ENCODE measurements at places on chromosomes 3 and 15.

DNA sequence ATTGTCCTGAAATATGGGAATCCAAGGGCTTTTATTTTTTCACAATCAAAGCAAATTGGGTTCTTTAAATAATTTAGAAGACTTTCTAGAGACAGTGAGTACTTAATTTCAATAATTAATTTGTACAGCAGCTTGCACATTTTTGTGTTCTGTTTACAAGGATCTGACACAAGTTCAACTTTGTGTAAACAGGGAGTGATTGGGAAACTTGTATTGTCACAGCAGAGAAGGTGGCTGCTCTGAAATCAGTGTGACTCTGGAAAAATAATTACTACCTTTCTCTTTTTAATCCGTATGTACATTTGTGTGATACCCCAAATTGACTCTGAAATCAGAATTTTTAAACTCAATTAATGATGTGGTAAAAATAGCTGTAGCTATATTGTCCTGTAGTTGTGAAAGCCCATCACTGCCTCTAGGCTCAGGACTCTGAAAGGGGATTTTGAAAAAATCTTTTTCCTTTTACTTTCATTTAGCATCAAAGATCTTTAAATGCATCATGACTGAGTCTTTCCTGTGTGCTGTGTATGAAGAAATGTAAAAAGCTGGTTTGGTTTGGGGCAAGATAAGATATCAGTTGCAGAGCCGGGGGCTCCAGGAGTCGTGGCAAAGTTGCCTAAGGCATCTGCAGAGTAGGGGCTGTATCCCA, 45.1 kb downstream of the MFSD1 start:
- DNase-seq: peak; percentile 53

- DNase-seq: no peak
These were observed 14.7 kb downstream of the PGBD4 start for GRCh38 chr15:34116620-34117019.

GRCh38 chr15:67127331-67127664, 61.9 kb downstream of the SMAD3 start:
- no peak for DNase-seq

GRCh38 chr3:79233431-79234060, 534.3 kb downstream of the ROBO1 start:
- no peak for DNase-seq

DNA sequence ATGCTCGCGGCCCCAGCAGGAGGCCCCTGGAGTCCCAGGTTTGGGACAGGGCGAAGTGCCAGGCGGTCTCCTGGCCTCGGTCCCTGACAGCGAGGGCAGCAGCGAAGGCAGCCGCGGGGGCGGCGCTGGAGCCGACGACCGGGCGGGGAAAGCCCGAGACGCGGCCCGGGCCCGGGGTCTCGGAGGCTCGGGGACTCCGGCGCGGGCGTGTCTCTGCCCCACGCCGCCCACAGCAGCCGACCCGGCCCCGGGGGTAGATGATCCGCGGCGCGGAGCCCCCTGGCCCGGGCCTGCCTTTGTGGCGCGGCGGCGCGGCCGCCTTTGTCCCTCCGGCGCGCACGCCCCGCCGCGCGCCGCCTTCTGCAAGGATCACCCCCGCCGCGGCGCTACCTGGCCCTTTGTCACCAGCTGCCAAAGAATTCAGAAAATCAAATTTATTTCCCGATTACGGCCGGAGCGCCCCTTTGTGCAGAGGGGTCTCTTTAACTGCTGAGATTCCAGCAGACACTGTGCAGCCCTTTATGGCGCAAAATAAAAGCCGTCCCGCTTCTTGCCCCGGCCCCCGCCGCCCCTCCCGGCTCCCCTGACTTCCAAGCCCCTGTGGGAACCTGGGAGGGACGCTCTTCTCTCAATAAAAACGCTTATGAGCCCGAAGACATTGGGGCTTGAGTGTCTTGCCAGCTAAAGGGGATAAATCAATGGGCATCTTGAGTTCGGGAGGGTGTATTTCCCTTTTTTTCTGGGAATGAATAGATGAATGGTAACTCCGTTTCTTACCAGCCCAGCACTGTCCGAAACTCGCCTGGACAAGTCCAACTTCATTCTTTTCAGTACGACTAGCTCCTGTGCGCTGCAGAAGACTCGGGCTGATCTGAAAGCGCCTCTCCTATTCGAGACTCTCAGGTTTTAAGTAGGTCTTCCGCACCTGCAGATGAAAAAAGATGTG, 68.4 kb downstream of the HES1 start:
- no peak for DNase-seq

GRCh38 chr3:185677146-185677829, 91.2 kb downstream of the SENP2 start:
- peak; percentile 68 for DNase-seq

DNA sequence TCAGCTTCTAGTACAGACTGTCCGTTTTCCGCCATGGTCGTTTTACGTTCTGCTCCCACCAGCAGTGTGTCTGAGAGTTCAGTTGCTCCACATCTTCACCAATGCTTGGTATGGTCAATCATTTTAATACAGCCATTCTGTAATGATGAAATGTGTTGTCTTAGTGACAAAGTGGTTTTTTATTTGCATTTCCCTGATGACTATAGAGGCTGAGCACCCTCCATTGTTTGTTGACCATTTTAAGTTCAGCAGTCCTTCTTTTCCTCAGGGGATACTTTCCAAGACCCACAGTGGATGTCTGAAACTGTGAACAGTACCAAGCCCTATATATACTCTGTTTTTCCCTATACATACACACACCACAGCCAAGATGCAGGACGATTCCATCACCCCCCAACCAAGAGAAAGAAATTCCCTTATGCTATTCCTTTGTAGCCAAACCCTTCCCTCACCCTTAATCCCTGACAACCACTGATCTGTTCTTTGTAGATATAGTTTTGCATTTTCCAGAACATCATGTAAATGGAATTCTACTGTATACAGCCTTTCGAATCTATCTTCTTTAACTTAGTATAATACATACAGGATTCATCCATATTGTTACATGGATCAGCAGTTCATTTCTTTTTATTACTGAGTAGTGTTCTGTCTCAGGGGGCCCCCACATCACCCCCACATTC, 55.9 kb downstream of the C3orf20 start:
- no peak for DNase-seq

- DNase-seq: no peak
These were observed 51.5 kb upstream of the UBP1 start for GRCh38 chr3:33491721-33492120.

DNA sequence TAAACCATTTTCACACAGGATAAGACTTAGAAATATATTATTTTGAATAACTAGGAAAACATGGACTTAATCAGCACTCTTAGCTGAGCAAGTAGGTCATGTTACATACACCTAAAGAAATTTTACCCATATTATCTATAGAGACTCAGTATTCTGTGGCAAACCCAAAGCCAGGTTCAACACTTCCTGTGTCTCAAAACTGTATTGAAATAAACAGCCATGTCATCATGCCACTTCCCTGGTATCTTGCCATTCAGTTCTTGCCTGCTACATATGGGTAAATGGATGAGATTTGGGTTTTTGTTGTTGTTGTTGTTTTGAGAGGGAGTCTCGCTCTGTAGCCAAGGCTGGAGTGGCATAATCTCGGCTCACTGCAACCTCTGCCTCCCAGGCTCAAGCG, 141.5 kb upstream of the PLXND1 start:
- no peak for DNase-seq

- DNase-seq: no peak
These were observed 129.3 kb downstream of the SSR3 start for GRCh38 chr3:156425651-156426050.

- no peak for DNase-seq
These were observed 676.0 kb downstream of the GRM7 start for GRCh38 chr3:7536921-7537320.
